ENCODE measurements at places on chromosomes 5 and 9. TPM values are rescaled to one million over a fixed set of nuclear protein-coding genes. Genes with fewer than 3 reads are reported as not detected.

DNA sequence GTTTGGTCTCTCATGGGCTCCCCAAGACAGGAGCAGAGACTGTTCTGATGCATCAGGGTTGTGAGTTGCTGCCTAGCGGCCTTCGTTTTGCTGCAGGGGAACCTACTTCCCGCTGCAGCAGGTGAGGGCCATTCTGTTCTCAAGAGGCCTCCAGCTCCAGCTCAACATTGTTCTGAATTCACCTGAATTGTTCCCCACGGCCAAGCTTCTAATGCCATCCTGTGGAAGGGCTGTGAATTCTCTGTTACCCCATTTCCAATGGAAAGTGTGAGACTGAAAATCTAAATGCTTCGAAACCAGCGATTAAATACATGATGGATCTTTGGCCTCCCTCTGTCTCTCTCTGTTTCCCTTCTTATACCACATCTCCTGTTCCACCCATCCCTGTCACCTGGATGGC lies 349.1 kb upstream of the DAP start:
- no peak for DNase-seq

DNA sequence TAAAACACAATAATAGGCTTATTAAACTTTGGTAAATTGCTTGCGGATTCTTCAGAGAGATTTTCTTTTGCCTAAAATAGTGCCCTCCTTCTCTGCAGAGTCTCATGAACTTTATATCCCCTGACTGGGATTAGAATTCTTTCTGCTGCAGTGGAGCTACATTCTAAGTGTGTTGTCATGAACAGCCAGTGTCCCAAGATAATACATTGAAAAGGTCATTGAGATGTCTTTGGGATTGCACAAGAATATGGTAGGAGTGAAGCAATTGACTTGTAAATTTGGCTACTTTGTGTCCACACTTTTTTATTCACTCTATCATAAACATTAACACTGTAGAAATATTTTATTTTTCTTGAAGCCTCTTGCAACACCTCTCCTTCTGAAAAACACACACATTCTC lies 604.5 kb downstream of the GABRG2 start:
- DNase-seq, result no peak

GRCh38 chr5:74257645-74258313 lies 382.7 kb downstream of the ENC1 start:
- no peak for DNase-seq

The HTR1A gene
- not detected for total RNA-seq

- DNase-seq, result no peak
Observed at GRCh38 chr5:170132269-170132975, 26.7 kb downstream of the FOXI1 start.

- no peak for DNase-seq
Observed at GRCh38 chr5:172618574-172619365, 22.3 kb upstream of the NEURL1B start.

GRCh38 chr5:65132386-65132785 lies 349.3 kb downstream of the ADAMTS6 start:
- no peak for DNase-seq

DNA sequence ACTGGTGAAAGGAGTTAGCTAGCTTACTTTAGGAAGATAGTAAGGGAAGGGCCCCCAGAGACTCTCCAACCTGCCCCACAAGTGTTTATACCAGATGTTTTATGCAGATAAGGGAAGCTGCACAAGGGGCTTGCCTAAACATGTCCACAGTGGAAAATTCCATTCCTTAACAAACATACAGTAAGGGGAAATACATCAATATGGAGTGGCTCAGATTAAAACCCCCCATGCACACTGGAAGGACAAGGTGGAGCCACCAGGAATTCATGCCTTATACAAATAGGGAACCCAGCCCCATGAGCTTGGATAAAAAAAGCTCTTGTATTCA lies 106.3 kb upstream of the GPBP1 start:
- no peak for DNase-seq

The PCDHGB6 gene
- total RNA-seq, result 1.2 TPM

GRCh38 chr5:54577528-54577927 lies 60.0 kb downstream of the SNX18 start:
- DNase-seq, result no peak

The F2R gene
- 0.20 TPM for total RNA-seq

The ACER2 gene
- 2.0 TPM for total RNA-seq

The C5orf58 gene
- total RNA-seq, result not detected

- DNase-seq, result no peak
Observed at GRCh38 chr5:153968761-153969562, 69.7 kb downstream of the FAM114A2 start.

The PCDHGA11 gene
- 1.1 TPM for total RNA-seq

DNA sequence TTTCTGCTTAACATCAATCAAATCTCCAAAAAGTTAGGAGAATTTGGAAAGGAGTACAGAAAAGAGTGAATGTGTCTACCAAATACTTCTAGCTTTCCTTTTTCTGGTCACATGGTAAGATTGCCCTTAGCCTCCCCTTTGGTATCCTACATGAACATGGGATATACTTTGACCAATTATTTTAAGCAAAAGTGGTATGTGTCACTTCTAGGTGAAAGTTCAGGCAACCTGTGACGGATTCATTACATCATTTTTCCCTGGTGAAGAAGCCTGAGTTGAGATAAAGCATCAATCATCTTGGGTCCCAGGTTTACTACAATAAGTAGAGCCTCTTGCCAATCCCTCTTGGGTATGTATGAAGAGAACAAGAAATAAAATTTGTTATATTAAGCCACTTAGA lies 419.2 kb downstream of the PDE4D start:
- no peak for DNase-seq

- no peak for DNase-seq
Observed at GRCh38 chr5:164052536-164053093, 547.2 kb downstream of the MAT2B start.

DNA sequence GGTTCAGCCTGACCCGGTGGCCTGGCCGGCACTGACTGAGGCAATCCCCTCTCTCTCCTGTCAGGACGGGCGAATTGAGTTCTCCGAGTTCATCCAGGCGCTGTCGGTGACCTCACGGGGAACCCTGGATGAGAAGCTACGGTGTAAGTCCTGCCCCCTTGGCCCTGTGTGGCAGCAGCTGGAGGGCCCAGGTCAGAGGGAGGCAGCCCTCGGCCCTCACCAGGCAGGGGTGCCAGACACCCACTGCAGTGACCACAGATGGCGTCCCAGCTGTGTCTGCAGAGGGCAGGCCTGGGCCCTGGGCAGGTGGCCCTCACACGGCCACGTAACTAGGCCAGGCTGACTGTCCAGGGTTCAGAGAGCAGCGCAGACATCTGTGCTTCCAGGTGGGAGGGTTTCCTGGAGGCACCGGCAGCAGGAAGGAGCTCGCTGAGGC lies 45.9 kb upstream of the HMCN2 start:
- DNase-seq, result no peak

- DNase-seq, result no peak
Observed at GRCh38 chr5:25863811-25864210, 1174.6 kb downstream of the CDH9 start.

The CATSPER3 gene
- 0.98 TPM for total RNA-seq

GRCh38 chr9:10026443-10026984 lies 586.3 kb downstream of the PTPRD start:
- DNase-seq, result no peak

The ALAD gene
- total RNA-seq, result 24.3 TPM

The PGGT1B gene
- total RNA-seq, result 52.1 TPM

The PKD2L2 gene
- not detected for total RNA-seq

Data from activated B cell treated with CpG ODN at 0.5 μM for 24 hours (primary cell).